ENCODE measurements at places on chromosomes 4 and X.

- no peak for DNase-seq
These were observed 121.6 kb downstream of the RASL11B start for GRCh38 chr4:52983563-52984303.

GRCh38 chr4:132542228-132542627, 606.9 kb upstream of the PCDH10 start:
- DNase-seq = no peak

- DNase-seq = no peak
These were observed 27.0 kb downstream of the GPM6A start for GRCh38 chr4:175784986-175785525.

DNA sequence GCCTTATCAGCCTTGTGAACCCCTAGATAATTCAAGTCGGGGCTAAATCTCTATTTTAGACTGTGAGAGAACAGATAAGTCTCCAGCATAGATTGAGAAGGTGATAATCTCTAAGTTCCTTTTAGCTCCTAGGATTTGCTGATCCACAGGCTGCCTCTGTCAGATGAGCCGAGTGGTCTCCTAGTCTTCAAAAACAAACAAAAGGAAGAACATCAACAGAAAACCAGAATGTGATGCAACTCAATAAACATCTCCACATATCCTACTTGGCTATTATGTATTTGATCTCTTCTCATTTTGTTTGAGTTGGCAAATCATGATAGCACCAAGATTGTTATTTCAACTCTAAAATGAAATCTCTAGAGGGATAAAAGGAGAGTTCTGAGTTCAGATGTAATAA, 88.4 kb upstream of the SLC7A11 start:
- DNase-seq = no peak

- no peak for DNase-seq
These were observed 141.1 kb upstream of the KIT start for GRCh38 chr4:54516556-54517215.
